Stimulated activated CD4-positive, alpha-beta T cell treated with anti-CD3 and anti-CD28 coated beads, Interleukin-4, amount 100 ng/mL, for 24 hours (primary cell): ENCODE measurements at places on chromosomes 5 and 9.

GRCh38 chr9:89434636-89435035, 63.3 kb downstream of the SEMA4D start:
- no peak for DNase-seq

DNA sequence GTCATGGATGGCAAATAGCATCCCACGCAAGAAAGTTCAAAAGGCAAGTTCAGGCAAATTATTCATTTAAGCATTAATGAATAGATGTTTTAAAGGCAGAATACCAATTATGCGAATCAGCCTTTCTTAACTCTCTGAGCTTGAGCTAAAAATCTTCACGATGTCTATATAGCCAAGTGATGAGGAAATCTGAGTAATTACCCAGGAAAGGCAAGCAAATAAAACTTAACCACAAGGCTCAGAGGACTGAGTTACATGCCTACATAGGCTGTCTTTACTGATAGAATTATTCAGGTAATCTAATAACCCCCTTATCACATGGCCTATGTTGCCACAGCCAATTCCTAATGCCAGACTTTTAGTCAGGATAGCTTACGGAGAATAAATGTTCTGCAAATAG, 120.8 kb upstream of the MTAP start:
- DNase-seq, result no peak

DNA sequence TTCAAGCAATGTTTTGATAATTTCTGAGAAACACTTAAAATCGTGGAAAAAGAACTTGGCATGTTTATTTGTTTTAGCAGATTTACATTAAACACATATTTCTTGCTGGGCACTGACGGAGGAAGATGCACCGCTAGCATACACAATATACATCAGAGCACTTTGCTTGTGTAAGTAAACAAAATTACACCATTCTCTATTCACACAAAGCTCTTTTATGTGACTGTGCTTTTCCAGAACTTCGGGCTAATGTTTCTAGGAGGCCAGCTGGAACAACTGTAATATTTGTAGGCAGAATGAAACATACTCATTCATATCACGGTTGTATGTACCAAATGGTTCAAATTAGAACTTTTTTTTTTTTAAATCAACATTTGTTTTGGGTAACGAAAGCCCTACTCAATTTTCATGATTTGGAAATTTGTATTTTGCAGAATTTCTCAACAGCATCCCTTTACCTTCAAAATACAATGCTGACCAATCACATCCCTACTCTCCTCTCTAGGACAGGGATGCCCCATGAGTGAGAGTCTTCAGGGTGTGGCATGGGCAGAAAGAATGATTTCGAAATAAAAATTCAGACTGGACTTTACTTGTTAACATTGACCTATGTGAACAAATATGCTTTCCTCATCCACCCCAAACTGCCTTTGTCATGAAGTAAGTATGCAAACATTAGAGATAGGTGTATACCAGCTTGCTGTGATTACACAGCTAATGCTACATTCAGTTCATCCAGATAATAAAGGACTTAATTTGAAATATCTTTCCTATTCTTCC, 425.1 kb downstream of the BNC2 start:
- no peak for DNase-seq

DNA sequence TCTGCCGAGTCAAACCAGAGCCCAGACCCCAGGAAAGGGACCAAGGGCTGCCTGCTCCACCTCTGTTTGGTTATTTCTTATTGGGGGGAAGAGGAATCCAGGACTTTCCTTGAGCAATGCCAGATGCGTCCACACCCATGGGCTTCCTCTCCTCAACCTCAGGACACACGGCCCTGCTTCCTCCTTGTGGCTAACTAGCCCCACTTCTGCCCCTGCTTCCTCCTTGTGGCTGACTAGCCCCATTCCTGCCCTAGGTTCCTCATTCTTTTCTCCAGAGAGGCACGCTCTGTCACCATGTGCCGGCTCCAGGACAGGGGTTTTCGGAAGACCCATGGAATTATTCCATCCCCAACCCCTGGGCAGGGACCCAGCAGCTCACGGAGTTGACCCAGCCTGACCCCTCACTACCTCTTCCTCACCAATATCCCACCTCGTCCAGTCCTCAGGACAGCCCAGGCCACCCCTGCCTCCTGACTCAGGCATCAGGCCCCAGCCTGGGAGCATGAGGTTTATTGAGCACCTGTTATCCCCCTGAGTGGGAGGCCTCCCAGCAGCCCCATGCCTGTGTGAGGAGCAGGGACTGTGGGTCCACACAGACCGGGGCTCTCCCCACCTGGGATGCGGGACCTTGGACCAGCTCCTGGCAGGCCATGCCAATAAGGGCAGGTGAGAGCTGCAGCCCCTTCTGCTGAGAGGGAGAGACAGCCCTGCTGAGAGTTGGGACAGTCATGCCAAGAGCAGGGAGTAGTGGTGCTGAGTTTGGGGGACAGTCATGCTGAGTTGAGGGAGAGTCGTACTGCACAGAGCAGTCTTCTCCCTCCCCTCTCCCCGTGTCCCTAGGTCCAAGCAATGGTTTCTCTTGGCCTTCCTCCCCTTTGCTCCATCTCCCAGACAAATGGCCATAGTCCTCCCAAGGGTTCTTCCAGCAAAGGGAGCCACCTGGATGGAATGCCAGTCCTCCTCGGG, 11.8 kb upstream of the FCN1 start:
- no peak for DNase-seq

- DNase-seq, result no peak
Observed at GRCh38 chr5:2752821-2753439, 1.5 kb upstream of the IRX2 start.

DNA sequence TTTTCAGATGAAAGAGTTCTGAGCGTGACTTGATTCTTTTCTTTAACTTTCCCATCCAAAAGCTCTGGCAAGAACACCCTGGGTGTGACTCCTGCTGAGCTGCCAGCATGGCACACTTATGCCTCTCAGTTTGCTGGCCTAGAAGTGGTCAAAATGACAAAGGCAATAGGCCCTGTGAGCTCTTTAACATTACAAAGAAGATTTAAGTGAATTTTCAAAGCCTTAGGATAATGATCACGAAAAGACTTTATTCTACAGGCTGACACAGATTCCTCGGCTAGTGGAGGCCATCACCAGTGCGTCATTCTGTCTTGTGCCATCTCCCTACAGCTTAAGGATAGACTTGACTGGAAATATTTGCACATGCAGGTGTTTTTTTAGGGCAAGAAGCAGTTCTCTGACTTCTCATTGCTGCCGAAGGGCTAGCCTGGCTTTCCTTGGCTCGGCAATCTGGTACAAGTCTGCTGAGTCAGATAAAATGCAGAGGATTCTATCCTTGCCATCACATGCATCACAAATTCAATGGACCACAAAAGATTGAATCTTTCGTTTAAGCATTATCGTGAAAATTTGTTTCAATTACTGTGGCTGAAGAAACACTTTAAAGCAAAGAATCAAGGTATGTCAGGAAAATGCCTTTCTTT, 311.5 kb downstream of the COX7C start:
- no peak for DNase-seq

DNA sequence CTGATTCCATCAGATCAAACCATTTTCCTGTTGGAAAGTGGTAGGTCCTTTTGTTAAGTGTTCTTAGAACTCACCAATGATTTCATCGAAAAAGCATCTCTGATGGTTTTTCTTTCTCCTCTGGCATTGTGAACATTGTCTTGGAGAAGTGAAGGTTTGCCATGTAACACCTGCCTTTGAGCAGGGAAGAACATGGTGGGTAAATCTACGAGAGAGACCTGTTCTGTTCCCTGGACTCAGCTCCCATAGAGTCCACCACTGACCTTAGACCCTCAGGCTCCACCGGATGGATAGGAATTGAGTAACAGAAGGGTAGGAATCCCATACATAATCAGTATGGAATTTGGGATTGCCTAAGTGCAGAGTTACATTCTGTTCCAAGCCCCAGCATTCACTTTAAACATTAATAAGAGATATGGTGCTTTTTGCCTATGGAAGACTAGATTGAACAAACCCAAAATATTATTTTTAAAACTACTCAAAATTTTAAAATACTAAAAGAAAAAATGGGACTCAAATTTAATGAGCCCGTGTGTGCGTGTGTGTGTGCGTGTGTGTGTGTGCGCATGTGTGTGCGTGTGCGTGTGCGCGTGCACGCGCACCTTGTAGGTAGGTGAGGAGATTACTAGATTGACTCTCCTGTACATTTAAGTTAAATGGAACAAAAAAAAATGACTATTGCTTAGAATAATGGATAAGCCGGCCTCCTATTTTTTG, 92.0 kb downstream of the C9orf152 start:
- DNase-seq, result no peak

DNA sequence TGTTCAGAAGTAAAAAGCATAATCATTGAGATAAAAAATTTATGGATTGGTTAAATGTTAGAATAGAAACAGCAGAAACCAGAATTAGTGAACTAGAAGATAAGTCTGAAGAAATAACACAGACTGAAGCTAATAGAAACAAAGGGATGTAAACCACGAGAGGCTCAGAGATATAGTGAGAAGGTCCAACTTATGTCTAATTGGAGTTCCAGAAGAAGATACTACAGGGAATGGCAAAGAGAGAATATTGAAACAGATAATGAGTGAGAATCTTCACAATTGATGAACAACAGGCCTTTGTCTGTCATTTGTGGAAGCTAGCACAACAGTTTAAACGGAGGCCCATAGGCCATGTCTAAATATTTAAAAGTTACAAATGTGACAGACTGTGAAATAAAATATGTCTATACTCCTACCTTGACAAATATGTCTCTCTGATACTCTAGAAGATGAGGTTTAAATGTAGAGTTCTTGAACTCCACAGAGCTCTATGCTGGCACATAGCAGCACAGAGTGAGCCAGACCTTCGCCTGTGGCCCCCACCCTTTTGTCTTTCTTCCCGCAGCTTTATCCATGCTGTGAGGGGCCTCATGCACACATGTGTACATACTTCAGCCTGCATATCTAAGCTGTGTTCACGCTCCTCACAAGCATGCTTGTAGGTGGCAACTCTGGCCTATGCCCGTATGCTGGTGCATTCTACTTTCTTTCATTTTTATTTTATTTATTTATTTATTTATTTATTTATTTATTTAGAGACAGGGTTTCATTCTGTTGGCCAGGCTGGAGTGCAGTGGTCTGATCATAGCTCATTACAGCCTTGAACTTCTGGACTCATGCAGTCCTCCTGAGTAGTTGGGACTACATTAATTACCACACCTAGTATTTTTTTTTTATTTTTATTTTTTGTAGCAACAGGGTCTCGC, 45.0 kb upstream of the ABL1 start:
- DNase-seq, result no peak

DNA sequence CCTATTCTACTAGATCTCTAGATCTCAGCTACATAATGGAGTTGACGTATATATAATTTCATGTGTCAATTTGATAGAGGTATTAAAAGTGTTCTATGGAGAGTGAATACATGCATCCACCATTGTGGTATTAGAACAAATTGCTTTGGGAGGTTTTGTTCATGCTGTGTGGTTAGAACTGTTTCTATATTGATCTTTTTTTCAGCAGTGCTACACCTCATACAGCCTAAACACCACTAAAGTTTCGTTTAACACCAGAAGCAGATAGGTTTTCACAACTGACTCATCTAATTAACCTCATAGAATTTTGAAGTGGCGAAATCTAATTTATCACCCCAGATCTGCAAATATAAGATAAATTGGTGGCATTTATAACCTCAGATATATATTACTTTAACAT, 269.4 kb upstream of the SEMA6A start:
- no peak for DNase-seq

DNA sequence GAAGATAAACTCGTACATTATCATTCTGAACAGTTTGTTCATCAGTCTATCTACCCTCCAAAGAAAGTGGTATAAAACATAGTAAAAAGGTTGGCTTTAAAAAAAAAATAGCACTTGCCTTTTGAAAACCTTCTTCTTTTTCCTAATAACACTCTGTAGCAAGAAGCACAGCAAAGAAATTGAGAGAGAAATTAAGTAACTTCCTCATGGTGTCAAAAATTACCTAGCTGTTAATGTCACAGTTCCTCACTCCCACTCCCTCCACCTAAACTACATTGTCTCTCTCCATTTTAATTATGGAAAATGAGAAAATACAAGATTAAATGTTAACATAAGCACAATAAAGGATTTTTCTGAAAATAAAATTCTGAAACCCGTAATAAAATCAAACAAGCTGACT, 72.2 kb downstream of the CERT1 start:
- DNase-seq, result no peak

GRCh38 chr9:114027863-114028465, 50.1 kb downstream of the AMBP start:
- DNase-seq, result no peak

- DNase-seq, result no peak
Observed at GRCh38 chr9:106621313-106622163, 241.4 kb upstream of the ZNF462 start.

- no peak for DNase-seq
Observed at GRCh38 chr5:142659405-142659804, 26.5 kb downstream of the FGF1 start.

- no peak for DNase-seq
Observed at GRCh38 chr5:38163636-38164237, 94.6 kb upstream of the EGFLAM start.

GRCh38 chr5:9358961-9359685, 186.8 kb downstream of the SEMA5A start:
- DNase-seq, result no peak

- DNase-seq, result no peak
Observed at GRCh38 chr5:129830288-129830687, 74.0 kb upstream of the CHSY3 start.

GRCh38 chr9:124285903-124286291, 28.1 kb downstream of the NEK6 start:
- peak; percentile 62 for DNase-seq

GRCh38 chr5:52562473-52562872, 225.2 kb upstream of the ITGA1 start:
- no peak for DNase-seq

GRCh38 chr9:133472753-133473378, 6.0 kb downstream of the SLC2A6 start:
- DNase-seq, result no peak

DNA sequence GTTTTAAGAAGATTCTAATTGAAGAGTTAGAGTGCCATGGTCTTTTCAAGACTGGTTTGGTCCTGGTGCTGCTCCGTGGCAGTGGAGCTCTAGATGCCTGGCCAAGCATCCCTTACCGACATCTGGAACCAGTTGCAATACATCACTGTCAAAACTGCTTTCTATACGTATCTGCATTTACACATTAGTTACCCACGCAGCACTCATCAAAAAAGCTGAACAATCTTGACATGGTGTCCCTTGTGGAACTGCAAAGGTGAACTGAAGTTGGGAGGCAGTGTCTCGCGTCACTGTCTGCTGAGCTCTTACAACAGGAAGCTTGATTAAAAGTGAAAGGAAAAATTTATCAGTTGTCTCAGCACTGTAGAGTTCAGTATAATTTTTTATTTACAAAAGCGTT, 82.6 kb downstream of the PBX3 start:
- peak; percentile 46 for DNase-seq

DNA sequence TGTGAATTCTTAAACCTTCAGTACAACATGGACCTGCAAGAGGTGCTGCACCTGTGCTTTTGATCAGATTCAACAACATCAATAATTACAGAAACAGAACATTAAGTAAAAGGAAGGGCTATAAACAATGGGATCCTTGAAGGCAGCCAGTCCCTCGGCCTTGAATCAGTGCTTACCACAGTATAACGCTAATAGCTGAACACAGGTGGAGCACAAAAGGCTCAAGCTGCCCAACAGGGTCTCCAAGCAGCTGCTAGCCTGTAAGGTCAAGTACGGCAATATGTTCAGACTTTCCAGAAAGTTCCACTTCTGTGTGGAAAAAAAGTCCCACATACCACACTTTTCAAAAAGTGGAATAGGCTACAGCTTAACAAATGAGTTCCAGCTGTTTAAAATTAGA, 61.9 kb upstream of the ITGA1 start:
- DNase-seq, result no peak
